ENCODE measurements at places on chromosomes 16 and 17.

- H3K36me3 ChIP-seq = no peaks in the 10 kb centered on the region
- H3K27me3 ChIP-seq = no peaks in the 10 kb centered on the region
- peak; percentile 25 for DNase-seq
These were observed 1.1 kb upstream of the PLEKHG4 start for GRCh38 chr16:67277999-67278772.

DNA sequence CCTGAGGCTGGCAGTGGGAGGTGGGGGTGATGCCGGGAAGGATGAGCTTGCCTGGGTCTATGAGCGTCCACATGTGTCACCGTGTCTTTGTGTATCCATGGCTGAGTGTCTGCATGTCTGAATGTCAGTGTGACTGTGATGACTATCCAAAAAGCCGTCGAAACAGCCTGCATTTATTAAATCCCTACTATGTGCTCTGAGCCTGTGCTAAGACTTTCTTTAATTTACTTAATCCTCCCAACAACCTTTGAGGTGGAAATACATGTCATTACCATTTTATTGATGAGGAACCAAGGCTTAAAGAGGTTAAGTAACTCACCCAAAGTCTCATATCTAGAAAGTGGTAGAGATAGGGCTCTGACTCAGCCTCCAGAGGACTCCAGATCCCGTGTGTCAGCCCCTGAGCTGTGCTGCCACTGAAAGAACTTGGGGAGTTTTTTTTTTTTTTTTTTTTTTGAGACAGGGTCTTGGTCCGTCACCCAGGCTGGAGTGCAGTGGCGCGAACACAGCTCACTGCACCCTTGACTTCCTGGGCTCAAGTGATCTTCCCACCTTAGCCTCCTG is 20.0 kb downstream of the ARHGAP23 start:
- H3K27ac ChIP-seq = no peak overlapping the region
- no peak for DNase-seq
- H3K4me1 ChIP-seq = no peaks in the 10 kb centered on the region
- peaks cover 4% of the 10 kb centered on the region for H3K27me3 ChIP-seq

DNA sequence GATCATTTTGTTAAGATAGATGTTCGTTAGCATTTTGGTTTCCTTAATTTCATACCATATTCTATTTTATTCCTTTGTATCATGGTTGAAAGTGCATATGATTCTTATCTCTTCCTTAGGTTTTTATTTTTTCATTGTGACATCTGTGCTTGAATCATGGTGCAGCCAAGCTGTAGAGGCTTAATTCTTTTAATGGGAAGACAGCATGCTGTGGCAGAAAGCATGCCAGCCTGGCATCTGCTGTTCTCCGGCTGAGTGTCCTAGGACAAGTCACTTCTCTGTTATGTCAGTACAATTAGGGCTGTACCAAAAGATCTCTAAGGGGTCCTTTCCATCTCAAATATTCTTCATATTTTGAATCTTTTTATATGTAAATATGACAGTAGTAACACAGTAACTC is 68.5 kb upstream of the PMFBP1 start:
- DNase-seq = no peak
- H3K4me3 ChIP-seq = no peak overlapping the region
- H3K4me1 ChIP-seq = no peaks in the 10 kb centered on the region
- no peak overlapping the region for H3K27ac ChIP-seq
- no peaks in the 10 kb centered on the region for H3K36me3 ChIP-seq

DNA sequence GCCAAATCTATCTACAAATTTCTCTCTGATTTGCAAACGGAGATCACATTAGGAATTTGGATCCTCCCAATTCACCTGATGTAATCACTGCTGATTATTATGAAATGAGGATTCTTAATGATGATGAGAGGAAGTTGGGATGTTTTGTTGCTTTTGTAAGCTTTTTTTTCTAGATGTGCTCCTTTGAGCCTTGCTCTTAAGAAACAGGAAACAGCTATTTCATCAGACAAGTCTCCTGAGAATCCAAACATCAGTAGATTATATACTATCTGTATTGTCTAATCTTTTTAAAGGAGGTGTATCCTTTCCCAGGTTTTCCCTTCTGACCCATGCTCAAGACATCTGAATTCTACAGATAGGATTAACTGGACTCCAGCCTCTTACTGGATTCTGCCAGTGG is 73.3 kb downstream of the KIF2B start:
- H3K27me3 ChIP-seq = no peaks in the 10 kb centered on the region
- DNase-seq = no peak
- no peaks in the 10 kb centered on the region for H3K4me1 ChIP-seq
- H3K27ac ChIP-seq = no peak overlapping the region
